Activated T-helper 17 cell treated with anti-CD3 and anti-CD28 coated beads, Interleukin-2, amount 50 U/mL, for 72 hours (primary cell): ENCODE measurements at places on chromosomes 5 and 9.

- ATAC-seq: no peak
These were observed 36.2 kb downstream of the INSYN2B start for GRCh38 chr5:169944115-169944514.

DNA sequence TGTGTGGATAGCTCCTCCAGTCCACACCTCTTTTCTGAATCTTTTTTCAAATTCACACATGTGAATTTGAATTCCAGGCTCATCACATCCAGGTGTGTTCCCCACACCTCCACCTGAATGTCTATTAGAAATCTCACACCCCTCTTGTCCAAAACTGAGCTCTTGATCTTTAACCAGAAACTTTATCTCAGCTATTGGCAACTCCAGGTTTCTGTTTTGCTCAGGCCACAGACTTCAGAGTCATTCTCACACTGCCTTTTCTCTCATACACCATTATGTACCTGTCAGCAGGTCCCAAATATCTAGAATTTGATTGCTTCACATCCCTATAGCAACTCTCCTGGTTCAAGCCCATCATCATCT lies 11.6 kb downstream of the NIPSNAP3B start:
- no peak for ATAC-seq

DNA sequence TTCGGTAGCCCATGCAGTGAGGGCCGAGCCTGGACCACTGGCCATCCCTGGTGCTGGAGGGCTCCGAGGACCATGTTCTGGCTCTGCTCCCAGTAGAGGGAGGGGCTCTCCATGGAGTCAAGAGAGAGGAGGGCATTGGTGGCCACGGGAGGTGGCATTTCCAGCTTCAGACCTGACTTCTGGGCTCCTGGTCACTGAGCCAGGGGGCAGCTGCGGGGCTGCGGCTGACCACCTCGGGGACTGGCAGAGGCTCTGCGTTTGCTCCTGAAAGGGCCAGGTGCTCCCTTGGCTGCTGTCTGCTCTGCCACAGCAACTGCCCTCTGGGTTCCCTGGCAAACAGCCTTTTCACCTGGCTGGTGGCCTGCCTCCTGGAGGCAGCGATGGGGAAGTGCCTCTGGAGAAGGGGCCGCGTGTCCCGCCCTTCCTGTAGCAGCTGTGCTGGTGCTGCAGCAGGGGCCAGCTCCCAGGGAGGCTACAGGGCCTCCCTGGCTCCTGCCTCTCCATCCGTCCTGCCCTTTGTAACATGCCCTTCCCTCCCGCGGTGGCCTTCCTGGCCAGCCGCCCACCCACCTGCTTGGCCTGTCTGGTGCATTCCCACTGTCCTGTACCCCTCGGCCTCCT lies 144.6 kb downstream of the CACNA1B start:
- no peak for ATAC-seq

DNA sequence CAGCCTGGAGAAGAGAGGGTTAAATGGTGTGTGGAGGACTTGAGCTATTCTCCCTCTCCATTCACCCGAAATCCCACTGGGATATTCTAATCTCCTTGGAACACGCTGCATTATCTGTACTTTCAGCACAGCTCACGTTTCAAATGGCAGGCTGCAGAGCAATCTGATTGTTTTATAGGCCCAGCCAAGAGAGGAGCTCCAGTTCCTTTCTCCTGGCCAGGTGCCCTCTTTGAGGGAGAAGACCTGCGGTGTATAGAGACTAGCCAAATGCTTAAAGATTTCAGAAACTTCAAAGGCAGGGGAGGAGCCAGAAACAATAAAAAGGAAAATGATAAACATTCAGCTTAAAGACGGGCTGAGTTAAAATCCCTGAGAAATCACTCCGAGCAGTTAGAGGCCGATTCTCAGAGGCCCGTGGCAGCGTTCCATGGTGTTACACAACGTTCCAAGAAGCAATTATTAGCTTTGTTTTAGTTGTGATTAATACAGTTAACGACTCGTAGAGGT lies 564.0 kb upstream of the KLF4 start:
- no peak for ATAC-seq

- ATAC-seq: no peak
These were observed 10.3 kb upstream of the ANXA2R start for GRCh38 chr5:43050384-43050783.

GRCh38 chr5:133147815-133148567 lies 96.2 kb downstream of the HSPA4 start:
- ATAC-seq: no peak

DNA sequence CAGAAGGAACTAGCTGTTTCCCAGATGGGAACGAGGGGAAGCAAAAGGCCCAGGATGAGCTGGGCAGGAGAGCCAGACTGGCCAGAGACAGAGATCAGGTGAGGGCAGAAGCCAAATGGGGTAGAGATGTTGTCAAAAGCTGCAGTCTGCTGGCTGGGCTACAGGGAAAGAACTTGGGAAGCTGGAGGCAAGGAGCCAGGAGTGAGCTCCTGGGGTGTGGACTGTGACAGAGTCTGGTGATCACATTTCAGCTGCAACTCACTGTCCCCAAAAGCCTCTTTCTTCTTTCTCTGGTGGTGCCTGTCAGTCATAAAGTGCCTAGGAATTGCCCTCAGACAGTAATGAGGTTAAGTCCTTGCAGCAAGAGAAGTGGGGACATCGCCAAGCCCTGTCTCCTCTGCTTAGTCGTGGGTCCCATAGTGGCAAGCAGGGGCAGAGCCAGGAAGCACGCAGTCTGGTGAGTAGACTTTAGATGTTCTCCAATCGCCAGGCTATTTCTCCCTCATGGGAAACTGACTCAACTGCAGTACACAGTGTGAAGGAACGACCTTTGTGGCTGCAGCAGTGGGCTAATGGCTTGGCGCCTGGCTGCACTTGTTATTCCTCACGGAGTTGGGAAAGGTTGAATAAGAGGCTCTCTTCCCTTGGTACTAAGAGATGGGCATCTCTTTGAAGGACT lies 2.5 kb upstream of the FSD1L start:
- ATAC-seq: no peak

GRCh38 chr5:62542720-62543119 lies 35.9 kb upstream of the LRRC70 start:
- ATAC-seq: no peak

DNA sequence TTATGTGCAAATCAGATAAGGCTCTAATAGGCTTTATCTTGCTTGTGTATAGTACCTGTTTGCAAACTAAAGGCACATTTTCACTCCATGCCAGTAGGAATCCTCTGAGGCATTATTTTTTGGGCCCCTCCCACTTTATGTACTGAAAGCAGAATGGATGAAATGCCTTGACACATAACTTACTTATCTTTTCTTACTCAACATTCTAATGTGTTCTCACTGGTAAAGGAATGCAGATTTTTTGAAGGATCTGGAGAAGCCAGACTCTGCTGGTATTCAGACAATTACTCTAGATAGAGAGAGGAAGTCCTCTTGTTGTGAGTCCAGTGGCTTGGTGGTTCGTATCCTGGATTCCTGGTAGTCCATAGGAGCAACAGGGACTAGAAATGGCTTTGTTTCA lies 336.7 kb downstream of the CCDC171 start:
- ATAC-seq: no peak

DNA sequence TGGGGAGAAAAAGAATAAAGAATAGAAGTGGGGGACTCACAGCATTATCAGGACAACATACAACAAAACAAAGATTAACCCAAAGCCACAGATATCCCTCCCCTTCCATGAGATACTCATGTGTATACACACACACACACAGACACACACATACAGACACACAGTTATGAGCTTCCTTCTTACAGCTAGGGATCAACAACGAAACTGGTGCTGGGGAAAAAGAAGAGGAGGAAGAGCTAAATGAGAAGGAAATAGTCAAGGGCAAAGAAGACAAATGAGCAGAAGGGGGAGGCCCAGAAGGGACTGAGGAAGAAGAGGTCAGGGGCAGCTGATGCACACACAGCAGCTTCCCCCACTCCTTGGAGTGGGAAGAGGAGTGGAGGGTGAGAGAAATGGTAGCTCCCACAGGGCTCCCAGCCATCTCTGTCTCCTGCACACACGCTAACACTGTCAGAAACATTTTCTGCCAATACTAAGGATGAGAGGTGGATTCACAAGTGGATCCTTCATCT lies 66.2 kb downstream of the SIL1 start:
- no peak for ATAC-seq

DNA sequence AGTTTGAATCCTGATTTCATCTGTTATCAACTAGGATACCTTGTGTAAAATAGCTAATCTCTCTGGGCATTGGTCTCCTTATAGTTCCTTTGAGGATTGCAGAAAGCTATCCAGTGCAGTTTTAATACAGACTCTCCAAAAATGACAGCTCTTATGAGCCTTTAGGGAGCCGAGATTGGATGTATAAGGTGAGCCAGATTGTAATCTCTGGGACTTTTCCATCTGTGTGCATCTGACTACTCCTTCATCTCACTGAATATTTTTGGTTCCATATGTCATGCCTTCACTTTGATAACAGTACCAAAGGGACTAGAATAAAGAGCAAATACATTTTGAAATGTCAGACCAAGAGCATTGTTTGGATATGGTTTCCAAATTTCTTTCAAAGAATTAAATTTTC lies 367.2 kb downstream of the TMEM232 start:
- ATAC-seq: no peak

- ATAC-seq: peak; percentile 88
These were observed 24.7 kb downstream of the TBCA start for GRCh38 chr5:77751328-77752023.

- no peak for ATAC-seq
These were observed 22.1 kb upstream of the ROR2 start for GRCh38 chr9:91972076-91972626.

- ATAC-seq: no peak
These were observed 178.7 kb upstream of the SGCD start for GRCh38 chr5:156148301-156148700.

GRCh38 chr9:130352081-130352480 lies 86.5 kb downstream of the HMCN2 start:
- peak; percentile 23 for ATAC-seq

DNA sequence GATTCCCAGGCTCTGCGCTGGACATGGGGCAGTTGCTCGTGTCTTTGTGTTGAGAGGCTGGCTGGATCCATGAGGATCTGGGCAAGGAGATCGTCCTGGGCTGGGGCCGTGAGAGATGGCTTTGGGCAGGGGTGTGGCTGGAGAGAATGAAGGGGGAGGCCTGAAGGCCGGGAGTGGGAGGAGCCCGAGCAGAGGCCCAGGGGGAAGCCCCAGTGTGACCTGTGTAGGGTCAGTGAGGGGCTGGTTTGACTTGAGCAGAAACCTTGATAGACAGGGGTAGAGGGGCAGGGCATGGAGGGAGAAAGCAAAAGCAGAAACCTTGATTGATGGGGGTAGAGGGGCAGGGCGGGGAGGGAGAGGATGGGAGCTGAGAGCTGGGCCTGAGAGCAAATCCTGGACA lies 54.4 kb upstream of the ASS1 start:
- no peak for ATAC-seq

GRCh38 chr5:9390113-9390512 lies 155.8 kb downstream of the SEMA5A start:
- ATAC-seq: no peak

GRCh38 chr5:42749020-42749419 lies 7.6 kb upstream of the CCDC152 start:
- peak; percentile 64 for ATAC-seq

GRCh38 chr9:82412586-82413305 lies 424.2 kb downstream of the SPATA31D1 start:
- ATAC-seq: no peak

DNA sequence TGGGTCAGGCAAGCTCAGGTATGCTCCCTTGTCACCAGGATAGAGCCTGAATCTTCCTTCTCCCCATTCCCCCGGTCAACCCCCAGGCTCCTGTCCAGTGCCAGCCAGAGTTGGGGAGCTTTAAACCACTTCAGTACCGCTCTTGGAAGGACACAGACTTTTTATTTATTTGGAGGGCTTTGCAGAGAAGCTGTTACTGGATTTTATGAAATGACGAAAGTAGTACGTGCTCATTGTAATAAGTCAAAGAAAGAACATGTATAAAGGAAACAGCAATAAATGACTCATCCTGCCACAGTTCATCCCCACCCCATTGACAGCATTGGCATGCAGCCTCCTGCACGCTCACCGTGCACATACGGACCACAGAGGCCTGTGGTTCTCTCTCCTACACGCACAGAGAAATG lies 230.3 kb downstream of the AUH start:
- ATAC-seq: peak; percentile 99

DNA sequence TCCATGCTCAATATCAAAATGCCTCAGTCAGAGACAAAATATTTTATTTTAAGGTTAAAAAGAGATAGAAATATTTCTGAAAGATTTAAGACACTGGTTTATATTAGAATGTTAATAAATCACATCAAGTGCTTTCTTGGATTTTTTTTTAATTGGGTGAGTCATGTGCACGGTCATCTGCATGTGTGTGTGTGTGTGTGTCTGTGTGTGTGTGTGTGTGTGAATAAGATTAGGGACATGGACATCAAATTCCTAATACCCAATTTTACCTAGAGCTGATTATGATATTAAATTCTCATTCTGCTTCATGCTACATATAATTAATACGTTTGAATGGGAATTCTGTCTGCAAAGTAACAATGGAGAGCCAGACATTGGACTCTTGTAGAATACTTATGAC lies 122.9 kb downstream of the BASP1 start:
- ATAC-seq: no peak

- no peak for ATAC-seq
These were observed 77.1 kb downstream of the BAAT start for GRCh38 chr9:101307524-101308213.

GRCh38 chr9:131554087-131554842 lies 8.9 kb downstream of the PRRT1B start:
- ATAC-seq: no peak

GRCh38 chr5:141662028-141662427 lies 10.8 kb upstream of the FCHSD1 start:
- no peak for ATAC-seq

- no peak for ATAC-seq
These were observed 56.0 kb upstream of the UBTD2 start for GRCh38 chr5:172339264-172340180.

- no peak for ATAC-seq
These were observed 120.1 kb upstream of the LPAR1 start for GRCh38 chr9:111158363-111158762.
